Panc1 (cell line): ENCODE measurements at places on chromosomes 2 and 18.

DNA sequence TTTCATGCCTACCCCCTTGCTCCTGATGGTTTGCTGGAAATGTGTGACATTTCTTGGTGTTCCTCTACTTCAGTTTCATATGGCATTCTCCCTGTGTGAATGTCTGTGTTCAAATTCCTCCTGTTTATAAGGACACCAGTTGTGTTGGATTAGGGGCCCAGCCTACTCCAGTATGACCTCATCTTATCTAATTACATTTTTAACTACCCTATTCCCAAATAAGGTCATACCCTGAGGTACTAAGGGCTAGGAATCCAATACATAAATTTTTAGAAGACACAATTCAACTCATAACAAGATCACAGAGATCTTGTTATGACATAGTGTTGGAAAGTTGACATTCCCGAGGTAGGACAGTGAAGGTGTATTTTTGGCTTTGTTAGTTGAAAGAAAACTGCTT is 5.5 kb downstream of the FAM210A start:
- DNase-seq = no peak

DNA sequence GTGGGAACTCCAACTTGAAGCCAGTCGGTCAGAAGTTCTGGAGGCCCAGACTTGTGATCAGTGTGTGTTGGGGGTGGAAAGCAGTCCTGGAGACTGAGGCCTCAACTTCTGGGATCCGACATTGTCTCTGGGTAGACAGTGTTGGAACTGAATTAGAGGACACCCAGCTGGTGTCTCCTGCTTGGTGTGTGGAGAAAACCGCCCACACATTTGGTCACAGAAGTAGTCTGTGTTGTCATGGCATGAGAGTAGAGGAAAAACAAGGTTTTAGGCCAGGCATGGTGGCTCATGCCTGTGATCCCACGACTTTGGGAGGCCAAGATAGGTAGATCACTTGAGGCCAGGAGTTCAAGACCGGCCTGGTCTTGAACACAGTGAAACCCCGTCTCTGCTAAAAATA is 51.5 kb downstream of the PUM2 start:
- DNase-seq = no peak

DNA sequence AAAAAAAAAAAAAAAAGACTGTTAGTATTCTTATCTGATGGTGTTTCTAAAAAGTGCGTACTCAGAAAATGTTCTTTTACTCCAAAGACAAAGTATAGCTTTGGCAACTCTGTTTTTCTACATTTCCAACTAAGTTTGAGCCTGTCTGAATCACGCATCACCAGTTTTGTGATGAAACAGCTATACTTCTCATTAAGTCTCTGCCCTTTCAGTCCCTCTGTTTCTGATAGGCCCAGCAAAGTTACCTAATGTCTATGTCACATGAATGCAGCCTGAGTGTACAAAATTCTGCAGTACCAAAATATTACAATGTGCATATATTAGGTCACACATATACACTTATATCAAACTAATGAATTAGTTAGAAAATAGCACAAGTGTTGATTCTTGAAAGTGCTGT is 22.4 kb downstream of the TWSG1 start:
- no peak for DNase-seq

DNA sequence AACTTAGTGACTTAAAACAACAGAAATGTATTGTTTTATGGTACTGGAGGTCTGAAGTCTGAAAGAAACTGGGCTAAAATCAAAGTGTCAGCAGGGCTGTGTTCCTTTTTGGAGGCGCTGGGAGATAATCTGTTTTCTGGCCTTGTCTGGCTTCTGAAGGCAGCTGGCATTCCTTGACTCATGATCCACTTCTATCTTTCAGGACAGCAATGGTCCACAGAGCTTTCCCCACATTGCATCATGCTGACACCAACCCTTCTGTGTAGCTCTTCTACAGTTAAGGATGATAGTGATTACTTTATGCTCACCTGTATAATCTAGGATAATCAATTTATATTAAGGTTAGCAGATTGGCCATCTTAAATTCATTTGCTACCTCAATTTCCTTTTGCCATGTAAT is 392.1 kb downstream of the TDRD15 start:
- no peak for DNase-seq

DNA sequence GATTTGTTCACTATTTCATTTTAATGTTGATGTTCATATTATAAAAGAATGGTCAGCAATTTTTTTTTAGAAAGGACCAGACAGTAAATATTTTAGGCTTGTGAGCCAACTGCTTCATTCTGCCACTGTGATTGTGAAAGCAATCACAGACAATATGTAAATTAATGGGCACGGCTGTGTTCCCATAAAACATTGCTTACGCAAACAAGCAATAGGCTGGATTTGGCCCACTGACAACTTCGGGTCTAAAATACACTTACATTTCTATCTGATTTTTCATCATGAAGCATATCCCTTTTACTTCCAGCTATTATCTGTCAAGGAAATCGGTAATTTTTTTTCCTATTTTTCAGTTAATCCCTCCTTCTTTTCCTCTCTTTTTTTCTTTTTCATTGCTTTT is 182.2 kb upstream of the CDH2 start:
- DNase-seq = no peak

GRCh38 chr18:36821681-36822080 is 7.1 kb downstream of the TPGS2 start:
- DNase-seq = no peak

- DNase-seq = no peak
These were observed 41.5 kb downstream of the MOGAT1 start for GRCh38 chr2:222713002-222713401.

GRCh38 chr2:45925026-45925425 is 273.6 kb downstream of the PRKCE start:
- DNase-seq = no peak

GRCh38 chr2:67652679-67653078 is 255.5 kb downstream of the ETAA1 start:
- DNase-seq = no peak

DNA sequence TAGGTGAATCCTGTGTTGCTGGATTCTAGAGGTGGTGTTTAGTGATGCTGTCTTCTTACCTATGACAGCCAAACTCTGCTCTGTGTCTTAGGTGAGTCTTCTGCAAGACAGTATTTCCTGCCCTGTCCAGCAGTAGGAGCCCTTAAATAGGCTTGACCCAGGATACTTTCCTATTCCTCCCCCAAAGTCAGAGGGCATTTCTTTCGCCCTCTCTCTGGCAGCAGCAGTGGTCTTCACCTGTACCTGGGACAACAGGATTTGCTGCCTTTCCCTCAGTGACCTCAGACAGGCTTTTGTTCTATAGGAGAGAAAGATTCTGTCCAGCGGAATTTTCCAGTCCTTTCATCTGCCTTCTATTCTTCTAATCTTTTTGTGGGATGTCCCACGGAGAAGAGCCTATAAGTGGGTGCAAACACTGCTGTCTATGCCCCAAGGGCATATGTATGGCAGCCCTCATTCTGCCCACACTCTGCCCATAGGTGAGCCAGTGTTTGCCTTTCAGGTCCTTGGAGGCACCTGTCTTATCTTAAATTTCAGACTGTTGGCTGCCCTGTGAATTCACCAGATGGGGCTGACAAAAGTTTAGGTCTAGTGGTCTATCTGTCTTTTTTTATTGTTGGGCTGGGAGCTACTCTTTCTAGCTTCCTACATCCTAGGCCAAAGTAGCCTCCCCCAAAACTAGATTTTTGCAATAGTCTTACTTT is 177.3 kb upstream of the SPOPL start:
- DNase-seq = no peak

DNA sequence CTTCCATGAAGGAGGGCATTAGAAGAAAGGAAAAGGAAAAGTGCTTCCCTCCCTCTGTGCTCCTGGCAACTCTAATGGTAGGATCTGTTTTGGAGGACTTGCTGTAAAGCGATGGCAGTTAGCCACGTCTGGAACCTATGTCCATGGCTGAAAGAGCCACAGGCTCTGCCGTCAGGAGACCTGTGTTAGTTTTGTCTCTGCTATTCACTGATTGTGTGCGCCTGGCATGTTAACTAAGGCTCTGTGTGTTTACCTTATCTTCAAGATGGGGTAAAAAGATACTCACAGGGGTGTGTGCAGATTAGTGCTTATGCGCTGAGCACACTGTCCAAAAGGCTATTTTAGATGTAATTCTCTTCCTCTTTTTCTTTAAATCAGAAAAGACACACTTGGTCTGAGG is 109.8 kb upstream of the LTBP1 start:
- DNase-seq = no peak

GRCh38 chr18:56235071-56235470 is 403.3 kb downstream of the TXNL1 start:
- DNase-seq = no peak

GRCh38 chr2:66704786-66705185 is 269.9 kb downstream of the MEIS1 start:
- DNase-seq = no peak

DNA sequence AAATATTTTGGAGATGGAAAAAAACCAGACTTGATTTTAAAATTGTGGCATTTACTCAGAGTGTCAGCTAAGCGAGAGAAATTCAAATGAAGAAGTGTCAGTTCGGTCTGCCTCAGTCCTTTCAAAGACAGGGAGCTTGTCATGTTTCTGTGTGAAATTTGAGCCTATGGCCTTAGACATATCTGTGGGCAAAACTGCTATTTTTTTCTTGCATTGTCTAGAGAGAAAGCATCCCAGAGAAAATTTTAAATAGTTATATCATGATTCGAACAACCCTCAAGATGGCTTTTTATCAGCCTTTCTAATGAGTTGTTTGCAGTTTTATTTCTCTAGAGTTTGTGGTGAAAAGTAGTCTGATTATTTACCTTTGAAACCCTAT is 50.2 kb upstream of the KCNE4 start:
- no peak for DNase-seq

GRCh38 chr2:231780123-231780908 is 766 bp downstream of the PDE6D start:
- DNase-seq = no peak

DNA sequence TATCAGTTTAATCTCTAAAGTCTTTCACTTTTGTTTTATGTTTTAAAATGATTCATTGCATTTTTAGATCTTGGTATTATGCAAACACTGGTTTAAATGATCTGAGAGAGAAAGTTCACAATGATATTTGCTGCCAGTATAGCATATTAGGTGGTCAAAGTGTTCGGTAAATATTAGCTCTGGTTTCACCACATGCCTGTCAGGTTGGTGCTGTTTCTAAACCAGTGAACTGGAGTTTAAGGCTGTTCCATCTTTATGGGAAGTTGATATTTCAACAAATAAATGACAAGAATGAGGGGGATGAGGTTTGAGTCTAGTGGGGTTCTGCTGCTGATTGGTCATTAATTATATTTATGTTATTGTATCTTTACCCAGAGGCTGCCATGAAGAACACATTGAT is 436.4 kb downstream of the DCDC2C start:
- DNase-seq = no peak

- DNase-seq = no peak
These were observed 62.4 kb upstream of the ACVR1 start for GRCh38 chr2:157938556-157938955.

- DNase-seq = no peak
These were observed 88.4 kb downstream of the ARHGAP15 start for GRCh38 chr2:143217512-143218115.

GRCh38 chr18:56947236-56947635 is 199.7 kb upstream of the BOD1L2 start:
- DNase-seq = no peak
